Mesothelial cell of epicardium (in vitro differentiated cells): ENCODE measurements at places on chromosomes 13 and 19.

- DNase-seq, result no peak
Measured at GRCh38 chr19:17522988-17523872, 11.8 kb downstream of the PGLS start.

DNA sequence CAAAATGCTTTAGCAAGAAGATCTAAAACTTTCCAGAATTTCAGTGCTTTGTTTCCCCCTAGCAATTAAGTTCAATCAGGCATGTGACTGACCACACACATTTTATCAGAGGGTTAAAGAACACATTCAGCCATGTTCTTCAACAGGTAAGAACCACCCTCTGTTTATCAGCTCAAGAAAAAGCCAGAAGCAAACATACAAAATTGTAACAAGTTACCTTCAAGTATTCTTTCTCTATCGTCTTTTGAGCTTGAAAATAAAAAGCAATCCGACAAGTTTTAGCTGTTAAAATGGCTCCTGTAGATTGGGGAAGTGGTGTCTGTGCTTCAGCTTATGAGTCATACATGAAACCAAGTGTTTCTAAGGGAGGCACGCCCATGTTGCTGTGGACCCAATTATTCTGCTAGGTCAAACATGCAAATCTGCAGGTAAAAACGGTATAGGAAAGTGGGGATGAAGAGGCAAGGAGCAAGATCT, at the start of gene ELF1:
TSS of gene ELF1 (minus strand) at position 306 of the 477 bp plus-strand sequence. CDS start 37,262 bp downstream, outside the sequence.
- no peak for DNase-seq

DNA sequence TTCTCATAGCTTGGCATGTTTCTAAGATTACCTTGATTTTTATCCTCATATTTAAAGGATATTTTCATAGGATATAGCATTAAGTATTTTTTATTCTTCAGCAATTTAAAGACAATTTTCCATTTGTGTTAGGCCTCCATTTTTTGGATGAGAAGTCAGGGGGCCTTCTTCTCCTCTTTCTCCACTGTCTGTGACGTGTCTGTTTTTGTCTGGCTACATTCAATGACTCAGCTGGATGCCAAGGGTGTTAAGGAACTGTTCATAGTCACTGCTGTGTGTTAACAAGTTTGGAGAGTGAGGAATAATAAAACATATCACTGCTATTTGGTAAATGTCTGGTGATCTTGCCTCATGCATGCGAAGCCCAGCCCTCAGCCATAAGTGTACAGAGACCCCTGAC, 36.4 kb downstream of the ZNF582 start:
- no peak for DNase-seq

- no peak for DNase-seq
Measured at GRCh38 chr13:46604226-46604990, 51.4 kb downstream of the LRCH1 start.

- no peak for DNase-seq
Measured at GRCh38 chr19:11480715-11481533, at the start of gene ELAVL3. TSS of gene ELAVL3 (minus strand) at chr19:11481046. CDS start at chr19:11480608, 438 bp downstream.

DNA sequence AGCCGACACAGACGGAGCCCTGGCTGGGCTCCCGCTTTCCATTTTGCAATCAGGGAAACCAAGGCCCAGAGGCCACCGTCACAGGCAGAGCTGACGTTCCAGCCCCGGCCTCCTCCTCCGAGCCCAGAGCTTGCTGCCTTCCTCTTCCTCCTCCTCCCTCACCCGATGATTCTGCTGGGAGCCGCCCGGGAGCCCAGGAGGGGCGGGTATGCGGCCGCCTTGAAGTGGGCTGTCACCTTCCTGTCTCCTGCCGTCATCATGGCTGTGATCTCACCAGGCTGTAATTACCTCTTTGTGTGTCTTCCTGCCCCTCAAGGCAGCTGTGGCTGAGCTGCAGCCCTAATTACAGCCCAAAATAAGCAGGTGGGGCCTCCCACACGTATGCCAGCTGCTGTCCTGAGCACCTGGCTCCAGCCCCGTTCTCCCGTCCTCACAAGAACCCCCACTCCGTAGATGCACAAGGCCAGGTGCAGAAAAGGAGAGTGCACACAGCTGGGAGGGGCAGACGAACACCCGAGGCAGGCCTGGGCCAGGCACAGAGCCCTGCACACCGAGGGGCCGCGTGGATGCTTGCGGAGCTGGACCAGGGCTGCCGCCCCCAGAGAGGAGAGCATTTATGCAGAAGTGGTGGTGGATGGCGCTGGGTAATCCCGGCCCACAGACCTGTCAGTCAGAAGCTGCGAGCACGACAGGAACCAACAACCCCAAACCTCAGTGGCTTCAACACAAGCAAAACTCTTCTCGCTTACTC, 4.0 kb downstream of the TPGS1 start:
- no peak for DNase-seq

DNA sequence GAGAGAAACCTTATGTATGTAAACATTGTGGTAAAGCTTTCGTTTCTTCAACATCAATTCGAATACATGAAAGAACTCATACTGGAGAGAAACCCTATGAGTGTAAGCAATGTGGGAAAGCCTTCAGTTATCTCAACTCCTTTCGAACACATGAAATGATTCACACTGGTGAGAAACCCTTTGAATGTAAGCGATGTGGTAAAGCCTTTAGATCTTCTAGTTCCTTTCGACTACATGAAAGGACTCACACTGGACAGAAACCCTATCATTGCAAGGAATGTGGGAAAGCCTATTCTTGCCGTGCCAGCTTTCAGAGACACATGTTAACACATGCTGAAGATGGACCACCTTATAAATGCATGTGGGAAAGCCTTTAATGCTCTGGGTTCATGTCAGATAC, 24.7 kb downstream of the ZNF136 start:
- no peak for DNase-seq

DNA sequence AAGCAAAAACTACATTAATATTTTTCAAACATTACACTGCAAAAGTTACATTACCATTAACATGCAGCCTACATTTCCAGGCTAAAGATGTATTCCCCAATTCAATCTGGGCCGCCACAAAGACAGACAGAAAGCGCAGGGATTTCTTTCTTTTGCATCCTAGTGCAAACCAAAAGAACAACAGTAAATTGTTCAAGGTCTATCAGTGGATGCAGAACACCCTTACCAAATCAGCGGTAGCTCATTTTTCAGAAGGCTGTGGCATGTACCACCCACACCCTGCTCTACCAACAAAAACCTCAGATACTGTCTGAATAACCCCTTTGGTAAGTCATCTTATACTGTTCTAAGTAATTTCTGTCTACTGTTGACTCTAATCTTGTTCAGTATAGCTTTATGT, 3.6 kb downstream of the TPT1 start:
- DNase-seq, result no peak

GRCh38 chr13:103873725-103874124, 807.5 kb upstream of the SLC10A2 start:
- no peak for DNase-seq

DNA sequence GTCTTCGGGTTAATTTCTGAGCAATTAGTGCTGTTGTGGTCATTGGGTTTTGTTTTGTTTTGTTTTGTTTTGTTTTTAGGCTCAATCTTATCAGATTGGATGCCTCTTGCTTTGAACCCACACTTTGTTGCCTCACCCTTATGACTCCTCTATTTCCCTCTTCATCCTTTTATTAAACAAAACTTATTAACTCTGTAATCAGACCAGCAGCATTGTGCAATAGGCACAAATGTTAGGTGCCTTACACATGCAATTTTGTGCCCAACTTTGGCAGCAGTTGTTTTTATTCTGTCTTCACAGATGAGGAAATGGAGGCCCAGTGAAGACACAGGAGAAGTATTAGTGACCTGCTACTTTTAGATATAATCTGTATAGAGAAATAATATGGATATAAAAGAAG, 377.7 kb downstream of the KCNRG start:
- DNase-seq, result no peak

- no peak for DNase-seq
Measured at GRCh38 chr13:99320693-99321481, 13.7 kb upstream of the GPR183 start.

GRCh38 chr13:59835569-59835968, 328.2 kb downstream of the DIAPH3 start:
- no peak for DNase-seq

DNA sequence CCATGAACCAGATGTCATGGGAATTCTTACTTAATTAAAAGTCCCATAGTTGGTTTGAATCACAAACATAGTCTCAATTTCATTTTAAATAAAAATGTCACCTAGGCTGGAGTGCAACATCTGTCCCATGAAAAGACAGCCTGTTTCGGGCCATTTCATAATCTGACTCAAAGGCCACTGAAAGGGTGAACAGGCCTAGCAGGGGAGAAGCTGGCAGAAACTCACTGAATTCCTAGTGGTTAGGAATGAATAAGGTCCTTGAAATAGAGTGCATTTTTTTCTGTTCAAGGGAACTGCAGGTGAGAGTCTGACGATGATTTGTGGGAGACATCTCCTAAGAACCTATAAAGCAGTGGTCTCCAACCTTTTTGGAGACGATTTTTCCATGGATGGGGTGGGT, 44.0 kb upstream of the PCCA start:
- no peak for DNase-seq

DNA sequence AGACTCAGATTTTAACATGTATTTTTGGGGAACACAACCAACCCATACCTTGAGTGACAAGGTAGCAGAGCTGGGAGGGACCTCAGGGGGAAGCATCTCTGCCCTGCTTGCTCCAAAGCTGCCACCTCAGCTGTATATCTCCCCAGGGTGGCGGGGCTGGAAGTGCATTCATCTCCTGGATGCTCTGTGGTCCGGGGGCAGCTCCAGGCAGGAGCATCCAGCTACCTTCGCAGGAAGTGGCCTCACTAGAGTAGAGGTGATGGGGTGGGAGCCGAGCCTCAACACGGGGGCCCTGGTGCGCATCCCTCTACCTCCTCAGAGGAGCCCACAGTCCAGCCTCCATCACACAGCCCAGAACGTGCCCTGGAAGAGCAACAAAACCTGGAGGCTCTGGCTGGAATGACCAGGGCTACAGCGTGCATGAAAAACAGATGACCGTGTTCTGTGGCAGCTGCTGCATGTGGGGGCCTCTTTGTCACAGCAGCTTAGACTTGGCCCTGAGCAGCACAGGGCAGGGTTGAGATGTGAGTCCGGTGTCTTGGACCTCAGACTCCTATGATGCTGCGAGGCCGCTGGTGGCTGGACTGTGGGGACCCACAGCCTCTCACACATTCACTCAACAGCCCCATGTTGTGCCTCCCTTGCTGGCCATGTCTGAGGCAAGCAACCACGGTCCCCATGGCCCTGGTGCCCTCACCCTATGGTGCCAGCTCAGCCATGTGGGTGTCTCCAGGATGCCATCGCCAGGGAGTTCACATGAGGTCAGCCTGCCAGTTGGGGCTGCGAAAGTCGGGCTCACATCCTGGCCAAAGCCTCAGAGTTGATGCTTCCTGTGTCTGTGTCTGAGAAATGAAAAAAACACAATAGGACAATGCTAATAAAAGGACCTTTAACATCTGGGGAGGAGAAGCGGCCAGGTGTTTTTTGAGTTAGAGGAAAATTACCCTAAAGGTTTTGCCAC, 17.1 kb upstream of the GAS6 start:
- no peak for DNase-seq

DNA sequence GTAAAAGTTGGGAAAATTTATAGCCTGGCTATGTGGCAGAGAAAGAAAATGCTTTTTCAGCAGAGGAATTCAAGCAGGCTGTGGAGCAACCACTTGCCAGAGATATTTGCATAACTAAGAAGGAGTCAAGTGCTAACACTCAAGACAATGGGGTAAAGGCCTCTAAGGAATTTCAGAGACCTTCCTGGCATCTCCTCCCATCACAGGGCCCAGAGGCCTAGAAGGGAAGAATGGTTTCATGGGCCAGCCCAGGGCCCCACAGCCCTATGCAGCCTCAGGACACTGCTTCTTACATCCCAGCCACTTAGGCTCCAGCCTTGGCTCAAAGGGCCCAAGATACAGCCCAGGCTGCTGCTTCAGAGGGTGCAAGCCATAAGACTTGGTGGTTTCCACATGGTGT, 14.3 kb downstream of the SLC15A1 start:
- DNase-seq, result no peak

DNA sequence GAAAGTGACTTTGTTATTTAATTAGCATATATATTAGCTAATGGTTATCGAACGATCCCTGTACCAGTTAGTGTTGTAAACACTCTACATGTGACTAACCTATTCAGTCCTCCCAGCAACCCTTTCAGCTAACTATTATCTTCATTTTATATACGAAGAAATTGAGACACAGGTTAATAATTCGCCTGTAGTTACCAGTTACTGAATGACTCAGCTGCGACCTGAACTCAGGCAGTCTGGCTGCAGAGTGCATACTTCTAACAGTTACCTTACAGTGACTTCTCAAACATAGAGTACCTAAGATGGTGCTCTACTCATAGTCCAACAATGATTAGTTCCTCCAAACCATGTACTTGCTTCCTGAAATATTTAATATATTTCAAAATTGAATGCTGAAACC, 117.7 kb downstream of the FNDC3A start:
- DNase-seq, result no peak

DNA sequence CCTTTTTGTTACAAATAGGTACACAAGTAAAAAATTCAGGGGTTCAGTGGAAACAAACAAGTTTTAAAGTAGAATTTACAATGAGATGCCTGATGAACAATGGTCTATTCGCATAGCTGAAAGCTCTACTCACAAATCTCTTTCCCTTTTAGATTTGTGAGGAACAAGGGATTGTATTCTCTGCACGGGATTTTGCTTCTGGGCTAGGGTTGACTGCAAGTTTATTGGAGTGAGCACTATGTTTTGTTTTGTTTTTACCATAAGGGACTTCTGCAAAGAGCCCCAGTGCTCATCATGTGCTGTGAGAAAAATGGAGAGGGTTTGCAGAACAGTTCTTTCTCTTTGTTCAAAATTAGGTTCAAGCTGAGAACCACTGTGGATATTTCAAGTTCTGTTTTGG, 160.5 kb downstream of the DLEU7 start:
- no peak for DNase-seq

- DNase-seq, result no peak
Measured at GRCh38 chr13:114068656-114069318, 63.6 kb downstream of the RASA3 start.

- no peak for DNase-seq
Measured at GRCh38 chr13:108527844-108528243, 101.6 kb upstream of the MYO16 start.

GRCh38 chr19:18399008-18399407, 1.6 kb upstream of the LRRC25 start:
- no peak for DNase-seq

DNA sequence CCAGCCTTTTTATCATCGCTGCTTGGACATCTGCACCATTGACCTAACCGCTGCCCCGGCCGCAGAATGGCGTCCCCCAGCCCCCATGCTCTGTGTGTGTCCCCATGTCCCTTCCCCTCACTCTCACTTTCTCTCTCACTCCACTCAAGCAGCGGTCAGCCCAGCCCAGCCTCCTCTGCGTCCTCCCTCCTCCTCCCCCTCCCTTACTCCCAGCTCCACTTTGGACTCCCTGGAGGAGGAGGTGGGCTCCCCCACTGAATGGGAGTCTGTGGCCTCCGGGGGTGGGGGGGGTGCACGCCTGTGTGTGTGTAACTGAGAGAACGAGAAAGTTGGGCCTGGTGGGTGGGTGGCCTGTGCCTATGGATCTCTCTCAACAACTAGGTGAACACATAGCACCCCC, 2.2 kb downstream of the MAP2K7 start:
- no peak for DNase-seq

GRCh38 chr13:29567411-29567810, 28.1 kb downstream of the SLC7A1 start:
- no peak for DNase-seq
